ENCODE measurements at places on chromosomes 4 and X. TPM values are rescaled to one million over a fixed set of nuclear protein-coding genes. Genes with fewer than 3 reads are reported as not detected.

SLITRK4 gene
- total RNA-seq = not detected

CXCL11 gene
- total RNA-seq = 0.48 TPM

GRIA3 gene
- total RNA-seq = not detected

SPANXN5 gene
- not detected for total RNA-seq

MTM1 gene
- total RNA-seq = 40.6 TPM

CITED1 gene
- total RNA-seq = 1.4 TPM

SNX12 gene
- total RNA-seq = 48.2 TPM

MTHFD2L gene
- total RNA-seq = 7.4 TPM

CDK16 gene
- total RNA-seq = 60.4 TPM

ATP8A1 gene
- total RNA-seq = 22.1 TPM

SPANXA2 gene
- not detected for total RNA-seq

HAND2 gene
- total RNA-seq = not detected

CYBB gene
- not detected for total RNA-seq

MAB21L2 gene
- total RNA-seq = not detected

VMA21 gene
- total RNA-seq = 39.5 TPM

JCHAIN gene
- total RNA-seq = not detected

VCX2 gene
- not detected for total RNA-seq

TLR3 gene
- 0.41 TPM for total RNA-seq

DIPK2B gene
- not detected for total RNA-seq

BEX2 gene
- total RNA-seq = 3.0 TPM

AMBN gene
- not detected for total RNA-seq

CASK gene
- total RNA-seq = 40.1 TPM

SUPT20HL2 gene
- total RNA-seq = not detected

Measured in T-helper 2 cell treated with Interferon-gamma antibody and Interleukin-4, amounts not matched to agents 100 ng/mL and 5 ng/mL, for 36 hours (primary cell).